ENCODE measurements at places on chromosomes 5 and 9.

DNA sequence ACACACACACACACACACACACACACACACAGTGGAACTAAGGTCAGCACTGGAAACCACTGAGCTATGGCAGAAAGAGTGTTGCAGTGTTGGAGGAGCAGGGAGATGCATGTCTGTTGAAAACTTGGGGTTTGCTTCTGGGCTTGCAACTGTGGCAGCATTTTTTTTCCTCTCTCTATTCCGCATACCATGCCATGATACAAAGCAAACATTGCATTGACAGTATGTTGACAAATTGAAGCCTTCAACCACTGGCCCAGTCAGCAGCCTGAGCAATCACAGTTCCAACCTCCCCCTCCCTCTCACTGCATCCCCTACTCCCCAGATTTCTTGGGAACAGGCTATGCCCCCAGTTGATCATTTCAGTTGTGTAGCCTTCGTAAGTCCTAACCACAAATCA is 478.1 kb upstream of the WWC1 start:
- no peak for DNase-seq

DNA sequence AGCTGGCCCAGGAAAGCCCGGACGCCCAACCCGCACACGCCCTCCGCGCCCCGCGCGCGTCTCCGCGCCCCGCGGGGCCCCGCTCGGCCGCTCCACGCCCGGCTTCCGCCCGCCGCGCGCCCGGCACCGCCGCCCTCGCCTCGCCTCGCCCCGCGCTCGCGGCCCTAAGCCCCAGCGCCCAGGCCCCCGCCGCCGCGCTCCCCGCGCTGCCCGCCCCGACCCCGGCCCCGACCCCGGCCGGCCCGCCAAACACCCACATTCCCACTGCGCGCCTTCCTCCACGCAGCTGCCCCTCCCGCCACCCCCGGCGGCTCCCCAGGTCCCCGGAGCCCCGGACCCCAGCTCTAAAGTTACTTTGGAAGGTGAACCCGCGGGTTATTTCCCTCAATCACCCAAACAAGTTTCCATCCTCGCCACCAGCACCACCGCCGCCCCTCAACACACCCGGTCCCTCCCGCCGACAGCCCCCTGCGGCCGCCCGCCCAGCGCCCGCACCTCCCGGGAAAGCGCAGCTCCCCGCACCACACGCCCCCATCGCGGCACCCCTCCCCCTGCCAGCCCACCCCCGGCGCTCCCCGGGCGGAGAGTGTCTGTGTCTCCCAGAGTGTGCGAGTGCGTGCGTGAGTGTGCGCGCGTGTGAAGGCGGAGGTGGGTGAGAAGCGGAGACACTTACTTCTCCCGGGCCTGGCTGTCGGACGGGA is 439 bp downstream of the SSBP2 start:
- no peak for DNase-seq

GRCh38 chr9:136004712-136005111 is 43.5 kb upstream of the UBAC1 start:
- no peak for DNase-seq

DNA sequence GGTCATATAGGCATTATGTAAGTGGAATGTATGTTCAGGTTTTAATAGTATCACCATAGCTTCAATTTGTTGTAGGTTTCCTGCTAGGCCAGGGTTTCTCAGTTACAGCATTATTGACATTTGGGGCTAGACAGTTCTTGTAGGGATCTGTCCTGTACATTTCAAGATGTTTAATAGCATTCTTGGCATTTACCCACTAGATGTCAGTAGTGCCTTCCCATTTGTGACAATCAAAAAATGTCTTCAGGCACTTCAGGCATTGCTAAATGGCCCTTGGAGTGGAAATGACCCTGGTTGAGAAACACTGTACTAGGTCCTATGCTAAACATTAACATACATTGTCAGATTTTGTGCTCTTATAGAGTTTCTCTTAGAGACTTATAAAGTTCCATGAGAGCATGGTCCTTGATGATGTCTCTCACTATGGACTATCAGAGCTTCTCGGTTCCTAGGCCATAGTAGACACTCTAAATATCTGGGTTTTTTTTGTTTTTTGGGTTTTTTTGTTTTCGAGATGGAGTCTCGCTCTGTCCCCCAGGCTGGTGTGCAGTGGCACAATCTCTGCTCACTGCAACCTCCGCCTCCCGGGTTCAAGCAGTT is 1.4 kb downstream of the KIF20A start:
- DNase-seq, result peak; percentile 80
